ENCODE measurements at places on chromosomes 11 and 22. TPM values are rescaled to one million over a fixed set of nuclear protein-coding genes. Genes with fewer than 3 reads are reported as not detected.

Gene MMP3
- total RNA-seq: not detected

DNA sequence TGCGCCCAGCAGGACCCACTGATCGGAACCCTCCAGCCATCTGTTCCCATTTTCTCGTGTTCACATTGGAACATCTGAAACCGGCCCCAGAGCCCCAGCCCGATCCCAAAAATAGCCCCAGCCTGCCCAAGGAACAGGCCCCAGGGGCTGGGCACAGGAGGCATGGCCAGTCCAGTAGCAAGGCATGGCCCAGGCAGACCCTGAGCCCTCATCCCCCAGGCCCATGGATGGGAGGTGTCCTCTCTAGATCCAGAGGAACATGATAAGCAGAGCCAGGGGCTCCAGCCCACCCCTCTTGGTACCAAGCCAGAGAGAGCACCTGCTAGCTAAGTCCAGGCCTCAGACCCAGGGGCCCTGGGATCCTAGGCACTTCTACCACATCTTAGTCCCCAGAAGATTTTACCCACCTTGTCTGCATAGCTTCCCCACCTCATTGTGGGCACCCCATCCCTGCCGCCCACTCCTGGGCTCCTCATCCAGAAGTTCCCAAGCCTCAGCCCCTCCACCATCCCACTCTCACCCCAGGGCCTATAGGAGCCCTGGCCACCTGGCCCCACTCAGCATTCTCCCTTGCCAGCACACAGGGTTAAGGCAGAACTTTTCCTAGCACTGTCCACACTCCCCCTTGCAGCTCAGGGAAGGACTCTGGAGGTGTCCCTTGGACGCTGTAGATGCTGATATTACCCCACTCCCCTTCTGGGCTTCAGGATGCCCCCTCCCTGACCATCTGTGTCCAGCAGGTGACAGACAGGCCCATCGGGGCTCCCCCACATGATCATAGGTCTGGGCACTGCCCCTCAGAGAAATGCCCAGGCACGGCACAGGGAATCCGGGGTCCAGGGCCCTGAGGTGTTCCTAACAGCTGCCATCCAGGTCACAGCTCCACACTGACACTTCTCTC lies 9.5 kb downstream of the BCL9L start:
- no peaks in the 10 kb centered on the region for H3K27me3 ChIP-seq
- peak; percentile 15 for DNase-seq
- peaks cover 21% of the 10 kb centered on the region for H3K36me3 ChIP-seq
- H3K27ac ChIP-seq: peak overlapping the region; percentile 94

GRCh38 chr22:48925450-48925849 lies 902.2 kb downstream of the BRD1 start:
- DNase-seq: no peak
- no peak overlapping the region for H3K4me3 ChIP-seq
- H3K36me3 ChIP-seq: no peaks in the 10 kb centered on the region
- H3K4me1 ChIP-seq: no peaks in the 10 kb centered on the region

DNA sequence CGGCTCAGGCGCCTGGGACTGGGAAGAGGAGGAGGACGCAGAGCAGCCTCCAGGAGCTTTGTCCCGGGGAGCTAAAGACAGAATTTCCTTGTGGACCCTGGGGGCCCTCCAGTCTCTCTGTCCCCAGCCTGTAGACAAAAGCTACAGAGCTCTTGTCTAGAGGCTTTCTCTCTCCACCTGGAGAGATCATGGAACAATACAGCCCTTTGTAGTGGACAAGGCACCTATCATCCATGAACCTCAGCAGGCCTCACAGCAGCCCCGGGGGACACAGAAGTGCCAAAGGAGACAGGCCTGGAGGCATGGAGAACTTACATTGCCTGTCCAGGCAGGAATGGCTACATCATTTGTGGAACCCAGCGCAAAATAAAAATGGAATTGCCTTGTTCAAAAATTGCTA lies 55.7 kb upstream of the TTLL12 start:
- H3K27me3 ChIP-seq: no peaks in the 10 kb centered on the region
- no peaks in the 10 kb centered on the region for H3K4me1 ChIP-seq
- no peak overlapping the region for H3K4me3 ChIP-seq
- no peaks in the 10 kb centered on the region for H3K36me3 ChIP-seq
- DNase-seq: no peak
- no peak overlapping the region for H3K27ac ChIP-seq

Gene POU2AF2
- not detected for total RNA-seq

GRCh38 chr11:2390725-2391151 lies 9.8 kb upstream of the TSSC4 start:
- no peak overlapping the region for H3K27ac ChIP-seq
- no peak for DNase-seq
- H3K4me3 ChIP-seq: no peak overlapping the region
- H3K27me3 ChIP-seq: no peaks in the 10 kb centered on the region

DNA sequence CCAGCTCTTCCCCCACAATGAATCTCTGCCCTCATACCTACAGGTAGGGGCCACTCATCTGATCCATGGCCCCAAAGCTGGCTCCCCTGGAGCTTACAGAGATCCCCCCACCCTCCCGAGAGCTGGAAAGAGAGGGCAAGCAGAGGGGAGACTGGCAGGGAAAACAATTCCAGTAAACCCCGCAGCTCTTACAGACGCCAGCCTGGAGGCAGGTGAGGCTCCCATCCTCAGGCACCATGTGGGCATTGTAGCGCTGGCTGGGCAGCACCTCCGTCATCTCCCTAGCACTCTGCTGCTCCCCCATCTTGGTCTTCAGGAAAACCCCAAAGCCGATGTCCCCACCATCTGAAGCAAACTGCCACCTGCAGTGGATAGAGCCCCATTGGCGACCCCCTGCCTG lies 14.1 kb downstream of the SEC14L4 start:
- no peaks in the 10 kb centered on the region for H3K4me1 ChIP-seq
- H3K36me3 ChIP-seq: no peaks in the 10 kb centered on the region
- DNase-seq: no peak
- H3K27ac ChIP-seq: no peak overlapping the region

- no peak for DNase-seq
- no peaks in the 10 kb centered on the region for H3K36me3 ChIP-seq
- no peak overlapping the region for H3K27ac ChIP-seq
- no peak overlapping the region for H3K4me3 ChIP-seq
These were observed 132.8 kb downstream of the KCNC1 start for GRCh38 chr11:17867341-17867740.

DNA sequence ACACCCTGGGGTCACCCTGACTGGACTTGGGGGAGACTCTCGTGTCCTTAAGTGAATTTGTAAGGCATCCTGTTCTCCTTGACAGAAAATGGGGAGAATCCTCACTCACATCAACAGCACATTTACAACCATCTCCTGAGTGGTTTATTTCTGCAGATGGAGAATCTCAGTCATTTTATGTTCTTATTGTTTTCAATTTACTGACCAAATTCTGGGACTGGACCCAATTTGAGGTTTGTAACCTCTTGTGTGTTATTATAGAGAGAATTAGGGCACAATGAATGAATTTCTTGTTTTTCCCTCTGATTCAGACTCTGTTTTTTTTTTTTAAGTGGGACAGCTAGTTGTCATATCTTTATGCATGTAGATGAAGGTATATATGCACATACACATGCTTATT lies 104.9 kb downstream of the ADAMTS15 start:
- no peaks in the 10 kb centered on the region for H3K4me1 ChIP-seq
- no peaks in the 10 kb centered on the region for H3K27me3 ChIP-seq
- no peaks in the 10 kb centered on the region for H3K36me3 ChIP-seq
- H3K4me3 ChIP-seq: no peak overlapping the region
- DNase-seq: no peak

DNA sequence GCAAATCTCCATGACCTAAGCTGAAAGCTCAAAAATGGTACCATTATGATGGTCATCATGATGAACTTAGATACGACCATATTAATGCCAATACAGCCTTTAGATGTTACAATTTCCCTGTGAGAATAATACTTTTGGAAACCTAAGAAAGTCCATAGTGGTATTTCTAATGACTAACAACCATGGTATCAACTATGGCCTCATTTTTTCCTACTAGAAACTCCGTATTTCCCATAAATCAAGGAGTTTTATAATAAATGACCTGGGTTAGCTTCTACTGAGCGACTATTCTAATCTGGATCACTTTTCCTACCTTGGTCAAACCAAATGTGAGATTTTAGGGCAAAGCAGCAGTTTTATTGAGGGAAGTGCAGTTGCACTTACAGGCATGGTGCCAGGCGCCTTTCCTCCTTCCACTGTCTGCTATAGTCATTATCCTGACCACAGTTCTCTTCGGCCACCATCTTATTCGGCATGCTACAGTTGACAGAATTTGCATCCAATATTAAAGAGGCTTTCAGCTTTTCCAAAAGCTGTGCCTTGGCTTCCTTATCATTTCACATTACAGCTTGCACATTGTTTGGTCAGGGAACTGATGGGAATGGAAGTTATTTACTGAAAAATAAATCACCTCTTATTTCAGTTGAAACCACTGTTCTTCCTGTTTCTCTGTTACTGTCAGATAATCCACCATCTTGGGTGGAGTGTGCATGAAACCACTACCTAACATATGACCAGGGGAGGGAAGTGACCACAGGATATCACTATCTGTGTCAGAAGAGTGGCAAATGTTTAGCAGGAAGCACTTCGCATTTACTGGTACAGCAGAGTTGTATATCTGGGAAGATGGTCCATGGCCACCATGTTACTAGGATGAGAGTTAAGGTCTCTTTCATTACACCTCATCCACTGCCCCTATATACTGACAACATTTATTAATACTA lies 74.5 kb upstream of the PICALM start:
- H3K4me1 ChIP-seq: peaks cover 79% of the 10 kb centered on the region
- no peaks in the 10 kb centered on the region for H3K36me3 ChIP-seq
- no peaks in the 10 kb centered on the region for H3K27me3 ChIP-seq
- peak overlapping the region; percentile 84 for H3K27ac ChIP-seq
- no peak overlapping the region for H3K4me3 ChIP-seq
- DNase-seq: peak; percentile 53

Gene OR52I2
- total RNA-seq: not detected

- peaks cover 6% of the 10 kb centered on the region for H3K4me1 ChIP-seq
- no peak for DNase-seq
- no peak overlapping the region for H3K27ac ChIP-seq
- no peaks in the 10 kb centered on the region for H3K27me3 ChIP-seq
These were observed 27.1 kb downstream of the NECTIN1 start for GRCh38 chr11:119701591-119702549.

Gene MS4A7
- 44.3 TPM for total RNA-seq
